T-helper 22 cell (primary cell): ENCODE measurements at places on chromosomes 2 and 18.

- no peak for DNase-seq
Measured at GRCh38 chr2:174797781-174798276, 33.6 kb upstream of the CHRNA1 start.

DNA sequence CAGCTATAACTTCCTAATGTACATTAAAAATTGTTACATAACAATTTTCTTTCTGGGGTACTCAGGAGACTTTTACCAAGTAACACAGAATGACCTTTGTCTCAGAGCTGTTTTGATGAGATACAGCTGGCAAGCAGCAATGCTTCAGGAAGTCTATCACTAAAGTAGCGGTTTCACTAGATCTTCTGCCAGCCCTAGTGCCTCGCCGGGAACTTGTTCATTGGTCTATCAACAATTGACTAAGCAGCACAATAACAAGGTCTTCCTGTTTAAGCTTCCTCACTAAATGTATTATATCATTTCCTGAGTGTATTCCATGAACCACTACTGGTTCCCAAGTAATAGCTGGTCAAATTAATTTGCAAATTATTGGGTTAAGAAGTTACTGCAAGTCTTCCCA is 69.2 kb downstream of the TRIP12 start:
- peak; percentile 16 for DNase-seq

DNA sequence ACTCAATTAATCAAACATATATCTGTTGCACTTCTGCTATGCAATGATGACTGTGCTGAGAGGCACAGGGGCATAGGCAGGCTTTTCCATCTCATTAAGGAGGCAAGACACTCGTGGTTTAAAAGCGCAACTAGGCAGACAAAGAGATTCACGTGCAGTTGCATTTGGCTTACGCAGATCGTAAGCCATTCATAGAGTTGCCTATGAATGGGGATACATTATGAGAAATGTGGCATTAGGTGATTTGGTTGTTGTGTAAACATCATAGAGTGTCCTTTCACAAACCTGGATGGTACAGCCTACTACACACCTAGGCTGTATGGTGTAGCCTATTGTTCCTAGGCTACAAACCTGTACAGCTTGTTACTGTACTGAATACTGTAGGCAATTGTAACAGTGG is 284.7 kb downstream of the DCC start:
- no peak for DNase-seq

DNA sequence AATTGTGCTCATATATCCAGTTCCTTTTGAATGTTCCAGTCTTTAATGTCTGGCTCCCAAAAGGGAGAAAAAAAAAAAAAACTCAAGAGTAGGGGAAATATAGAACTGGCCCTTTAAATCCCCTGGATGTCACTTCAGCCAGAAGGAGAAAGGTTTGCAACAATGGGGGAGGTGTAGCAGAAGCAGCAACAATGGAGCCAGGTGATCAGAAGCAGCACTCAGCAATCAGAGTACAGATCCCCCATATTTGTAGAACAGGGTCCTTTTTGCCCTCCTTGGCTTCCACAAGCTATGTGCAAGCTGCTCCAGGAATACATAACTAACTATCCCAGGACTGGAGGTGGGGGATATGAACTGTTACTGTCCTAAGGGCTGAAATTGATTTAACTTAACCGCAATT is 25.8 kb upstream of the ZNF397 start:
- DNase-seq, result no peak

DNA sequence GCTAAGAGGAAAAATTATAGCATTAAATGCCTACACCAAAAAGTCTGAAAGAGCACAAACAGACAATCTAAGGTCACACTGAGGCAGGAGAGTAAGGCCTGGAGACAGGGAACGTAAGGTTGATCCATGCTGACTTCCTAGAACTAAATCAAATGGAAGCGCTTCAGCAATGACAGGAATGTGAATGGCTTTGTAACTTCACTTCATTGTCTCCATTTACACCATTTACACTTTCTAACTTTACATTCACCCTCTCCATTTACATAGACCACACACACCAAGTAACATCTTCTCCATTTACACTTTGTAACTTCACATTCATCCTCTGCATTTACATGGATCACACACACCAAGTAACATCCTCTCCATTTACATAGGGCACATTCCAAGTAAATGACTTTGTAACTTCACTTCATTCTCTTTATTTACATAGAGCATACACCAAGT is 103.1 kb upstream of the SPATS2L start:
- DNase-seq, result no peak

- no peak for DNase-seq
Measured at GRCh38 chr2:10764896-10765295, 43.5 kb downstream of the ATP6V1C2 start.

DNA sequence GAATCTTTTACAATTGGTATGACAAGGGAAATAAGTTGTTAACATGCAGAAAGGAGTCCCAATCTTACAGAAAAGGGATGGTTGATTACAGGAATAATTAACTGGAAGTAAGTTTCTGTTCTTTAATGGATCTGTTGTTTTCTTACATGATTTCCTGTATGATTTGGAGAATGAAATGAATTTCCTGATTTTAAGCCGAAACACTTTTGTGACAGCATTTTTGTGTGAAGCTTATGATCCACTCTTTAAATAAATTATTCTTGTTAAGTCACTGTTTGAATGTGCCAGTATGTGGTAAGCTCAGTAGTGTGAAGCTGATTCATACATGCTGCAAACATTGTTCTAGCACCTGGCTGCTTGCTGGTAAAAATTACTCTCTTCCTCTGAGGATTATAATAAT is 516.2 kb downstream of the DCDC2C start:
- DNase-seq, result no peak

- no peak for DNase-seq
Measured at GRCh38 chr2:104939570-104940217, 85.8 kb downstream of the POU3F3 start.

DNA sequence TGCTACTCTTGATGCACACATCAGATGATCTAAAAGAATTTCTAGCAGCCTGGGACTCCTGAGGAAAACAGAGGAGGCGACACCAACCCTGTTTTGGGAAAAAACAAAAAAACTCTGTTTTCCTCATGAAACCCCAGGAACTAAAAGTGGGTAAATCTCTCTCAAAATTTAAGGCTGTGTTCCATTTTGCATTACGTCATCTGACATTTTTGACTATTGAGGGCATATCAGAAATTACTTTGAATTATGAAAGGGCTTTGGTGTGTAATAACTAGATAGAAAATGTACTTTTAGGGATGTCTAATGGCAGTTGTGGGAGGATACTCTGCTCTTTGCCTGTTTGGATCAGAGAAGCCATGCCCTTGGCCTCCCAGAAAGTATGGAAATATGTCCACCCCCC is 963.0 kb downstream of the CNTNAP5 start:
- no peak for DNase-seq

GRCh38 chr2:191927319-191927867 is 80.5 kb upstream of the CAVIN2 start:
- no peak for DNase-seq

DNA sequence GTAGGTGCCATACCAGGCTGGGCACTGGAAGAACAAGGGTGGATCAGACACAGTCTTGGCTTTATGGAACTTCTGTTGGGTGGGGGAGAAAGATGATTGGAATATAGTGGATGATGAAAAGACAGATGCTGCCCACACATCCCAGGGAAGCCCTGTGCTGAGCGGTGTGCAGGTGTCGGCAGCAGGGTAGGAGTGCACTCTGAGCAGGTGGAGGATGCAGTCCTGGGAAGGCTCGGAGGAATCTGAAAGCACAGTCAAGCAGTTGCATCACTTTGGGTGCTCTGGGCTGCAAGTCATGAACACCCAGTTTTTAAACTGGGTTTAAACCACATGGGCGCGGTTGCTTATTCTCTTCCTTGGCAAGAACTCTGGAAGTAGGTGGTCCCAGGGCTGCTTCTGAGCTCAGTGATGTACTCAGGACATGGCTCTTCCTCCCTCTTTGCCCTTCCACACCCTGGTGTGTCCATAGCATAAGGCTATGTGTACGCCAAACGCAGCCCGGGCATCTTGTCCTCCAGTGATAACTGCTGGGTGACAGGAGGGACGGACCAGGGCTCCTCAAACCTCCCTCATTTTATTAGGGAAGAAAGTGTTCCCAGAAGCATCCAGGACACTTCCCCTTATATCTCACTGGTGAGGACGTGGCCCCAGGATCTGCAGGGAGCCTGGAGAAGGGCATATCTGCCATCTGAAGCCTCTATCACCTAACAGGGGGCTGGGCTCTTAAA is 84.0 kb downstream of the SH3RF3 start:
- no peak for DNase-seq

DNA sequence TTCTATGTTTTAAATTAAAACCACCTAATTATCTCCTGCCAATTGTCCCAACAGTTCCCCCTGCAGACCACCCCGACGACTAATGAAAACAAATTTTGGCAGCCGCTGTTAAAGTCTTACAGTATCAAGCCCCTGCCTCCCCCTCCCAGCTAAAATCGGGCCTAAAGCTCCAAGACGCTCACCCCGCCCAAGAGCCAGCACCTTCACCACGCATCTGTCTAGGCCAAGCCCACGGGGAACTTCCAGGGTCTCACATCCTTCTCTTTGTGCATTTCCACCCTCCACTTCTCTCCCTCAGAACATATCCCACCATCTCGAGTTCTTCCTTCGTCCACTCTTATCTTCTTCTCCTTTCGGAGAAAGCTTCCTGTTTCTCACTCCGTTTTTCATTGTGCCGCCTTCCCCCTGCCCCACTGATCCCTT is 445 bp downstream of the PRPF40A start:
- peak; percentile 2 for DNase-seq

GRCh38 chr2:68385220-68385906 is 20.3 kb downstream of the PLEK start:
- DNase-seq, result no peak

DNA sequence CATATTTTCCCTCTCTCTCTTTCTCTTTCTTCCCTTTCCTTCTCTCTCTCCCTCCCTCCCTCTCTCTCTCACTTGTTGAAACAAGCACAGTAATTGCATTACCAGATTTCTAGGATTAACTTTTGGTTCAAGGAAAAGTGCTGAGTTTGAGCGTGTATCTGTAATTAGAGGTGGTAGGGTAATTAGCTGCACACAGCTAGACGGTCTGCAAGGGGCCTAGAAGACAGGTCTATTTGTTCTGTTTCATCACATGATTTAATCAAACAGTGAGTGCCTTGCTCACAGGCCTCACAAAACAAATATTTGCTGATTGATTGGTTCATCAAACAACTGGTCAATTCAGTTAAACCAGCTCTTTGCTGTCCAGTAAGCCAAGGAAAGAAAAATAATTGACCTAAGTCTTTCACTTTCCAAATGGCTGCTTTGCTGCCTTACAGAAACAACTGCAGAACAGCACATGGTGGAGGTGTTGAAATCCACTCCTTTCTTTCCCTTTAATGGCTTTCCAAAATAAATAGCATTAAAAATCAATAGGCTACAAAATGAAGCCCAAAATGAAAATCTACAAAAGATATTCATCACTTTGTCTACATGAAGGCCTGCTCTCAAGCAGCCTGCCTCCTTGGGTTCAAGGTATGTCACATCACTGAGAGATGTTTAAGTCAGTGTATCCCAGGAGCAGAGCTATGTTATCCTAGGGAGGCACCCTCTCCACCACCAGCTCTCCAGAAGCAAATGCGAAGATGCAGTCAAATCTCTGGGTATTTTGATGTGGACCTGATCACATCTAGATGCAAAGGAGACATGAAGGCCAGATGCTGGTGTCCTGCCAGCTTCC is 264.4 kb upstream of the SIX2 start:
- DNase-seq, result no peak

- no peak for DNase-seq
Measured at GRCh38 chr2:96580771-96581170, 44.2 kb downstream of the ARID5A start.

DNA sequence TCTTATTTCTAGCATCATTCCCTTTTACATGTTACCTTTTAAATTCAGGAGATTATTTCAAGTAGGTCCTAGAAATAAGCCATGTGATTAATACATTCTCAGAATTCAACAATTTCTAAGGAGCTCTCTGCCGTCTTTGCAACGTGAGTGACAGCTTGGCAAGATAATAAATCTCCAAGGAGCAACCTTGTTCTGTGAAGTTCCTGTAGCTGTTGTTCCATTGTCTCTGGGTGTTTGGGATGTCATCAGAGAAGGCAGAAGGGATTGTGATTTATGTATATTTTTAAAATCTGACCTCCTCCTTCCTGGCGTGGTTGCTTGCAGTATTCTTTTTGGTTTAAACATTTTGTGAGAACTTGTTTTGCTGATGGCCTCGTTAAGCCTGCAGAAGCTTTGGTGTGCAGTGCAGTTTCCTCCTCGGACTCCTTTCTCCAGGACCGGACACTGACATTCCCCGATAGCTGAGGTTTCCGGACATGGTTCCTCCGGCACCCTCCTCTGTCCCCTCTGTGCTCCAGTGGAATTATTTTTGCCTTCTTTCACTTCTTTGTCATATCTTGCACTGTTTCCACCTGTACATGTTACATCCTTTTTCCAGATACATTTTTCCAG is 33.7 kb downstream of the RAMP1 start:
- no peak for DNase-seq

GRCh38 chr18:79488311-79489050 is 92.8 kb downstream of the NFATC1 start:
- no peak for DNase-seq

- no peak for DNase-seq
Measured at GRCh38 chr18:8707556-8708300, 2.4 kb downstream of the MTCL1 start.

GRCh38 chr2:24766609-24767008 is 26.6 kb downstream of the PTRHD1 start:
- DNase-seq, result no peak
